CD4-positive, alpha-beta T cell treated with Interleukin-10 for 1 hour (primary cell): ENCODE measurements at places on chromosomes 2 and 18.

DNA sequence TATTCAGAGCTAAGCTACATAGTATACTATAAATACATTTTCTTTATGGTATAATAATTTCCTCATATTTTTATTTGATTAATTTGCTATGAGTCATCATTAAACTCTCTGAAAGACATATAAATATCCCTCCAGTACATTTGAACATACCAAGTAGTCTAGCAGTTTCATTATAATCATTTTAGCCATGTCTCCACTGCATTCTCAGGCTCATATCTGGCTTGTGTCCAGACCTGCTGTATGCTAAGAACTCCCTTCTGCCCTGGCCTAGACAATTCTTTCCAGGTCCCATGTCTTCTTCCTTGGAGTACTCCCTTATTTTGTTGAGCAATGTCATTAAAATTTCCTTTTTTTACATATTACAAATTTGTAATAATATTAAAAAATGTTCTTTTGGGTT, 16.6 kb upstream of the DYNC1I2 start:
- DNase-seq: no peak

GRCh38 chr2:64626146-64626809, 27.4 kb downstream of the SERTAD2 start:
- DNase-seq: no peak

DNA sequence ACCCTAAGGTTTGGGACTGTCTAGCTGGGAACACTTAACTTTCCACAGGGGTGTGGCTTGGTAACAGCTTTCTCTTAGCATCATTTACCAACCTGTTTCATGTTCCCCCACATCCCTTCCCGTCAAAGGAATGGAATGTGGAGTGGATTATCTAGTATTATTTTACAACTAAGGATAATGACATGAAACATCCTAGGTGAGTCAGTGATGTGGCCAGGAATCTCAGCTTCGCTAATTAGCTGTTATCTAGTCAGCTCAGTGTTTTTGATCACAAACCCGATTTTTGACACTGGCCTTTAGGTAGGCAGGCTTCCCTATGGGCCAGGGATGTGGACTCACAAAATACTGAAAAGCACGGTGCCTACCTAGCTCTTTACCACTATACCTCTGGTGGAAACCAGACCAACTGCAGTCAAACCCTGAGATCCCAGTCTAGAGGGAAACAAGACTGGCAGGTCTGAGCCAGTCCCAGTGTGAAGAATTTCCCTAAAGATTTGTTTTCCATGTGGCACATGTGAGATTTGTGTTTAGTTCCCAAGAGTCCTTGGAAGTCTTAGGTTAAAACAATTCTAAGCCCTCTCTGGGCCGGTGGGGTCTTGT, 2.8 kb upstream of the NRP2 start:
- DNase-seq: no peak

GRCh38 chr18:39464006-39464405, 1898.4 kb upstream of the CELF4 start:
- no peak for DNase-seq

GRCh38 chr2:38466876-38467767, 90.0 kb upstream of the ATL2 start:
- DNase-seq: no peak
